ENCODE measurements at places on chromosomes 1 and 21.

GRCh38 chr1:218392780-218393179, 47.6 kb downstream of the TGFB2 start:
- peaks cover under 1% of the 10 kb centered on the region for H3K4me1 ChIP-seq
- peaks cover 12% of the 10 kb centered on the region for H3K27me3 ChIP-seq
- no peaks in the 10 kb centered on the region for H3K36me3 ChIP-seq

- H3K36me3 ChIP-seq, result peaks cover 4% of the 10 kb centered on the region
- peak within 1 kb of the TSS; percentile 94 for H3K27ac ChIP-seq
- H3K4me1 ChIP-seq, result peaks cover 30% of the 10 kb centered on the region
Observed at GRCh38 chr21:42218836-42219605, at the start of gene ABCG1. Gene ABCG1, plus strand, starts transcription at chr21:42219140. Its CDS starts 123 bp downstream, at chr21:42219263.

DNA sequence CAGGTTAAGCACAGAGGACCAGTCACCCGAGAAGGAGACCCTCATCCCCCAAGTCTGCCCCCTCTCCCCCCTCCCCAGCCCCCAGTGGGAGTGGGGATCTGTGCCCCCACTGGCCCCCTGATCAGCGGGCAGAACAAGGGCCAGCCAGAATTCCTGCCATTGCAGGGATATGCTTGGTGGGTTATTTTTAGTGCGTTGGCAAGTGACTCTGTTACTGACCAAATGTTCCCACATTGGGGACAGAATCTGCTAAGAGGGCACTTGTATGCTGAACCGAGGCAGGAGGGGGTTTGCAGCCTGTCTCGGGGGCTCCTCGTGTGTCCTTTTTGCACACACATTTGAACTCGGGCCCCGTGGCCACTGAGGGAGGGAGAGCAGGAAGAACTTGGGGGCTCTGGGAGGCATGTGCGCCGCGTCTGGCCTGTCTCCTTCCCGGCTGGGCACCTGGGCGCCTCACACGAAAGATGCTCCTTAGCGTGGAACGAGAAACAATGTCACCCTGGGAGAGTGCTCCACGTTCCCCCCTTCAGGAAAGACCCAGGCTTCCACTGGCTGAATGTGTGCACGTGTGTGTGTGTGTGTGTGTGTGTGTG, 66.4 kb upstream of the CASZ1 start:
- H3K27ac ChIP-seq, result no peak overlapping the region
- no peak for DNase-seq
- H3K4me3 ChIP-seq, result no peak overlapping the region

- peaks cover 5% of the 10 kb centered on the region for H3K4me1 ChIP-seq
- H3K36me3 ChIP-seq, result no peaks in the 10 kb centered on the region
- no peak overlapping the region for H3K4me3 ChIP-seq
- no peak for DNase-seq
- H3K27ac ChIP-seq, result no peak overlapping the region
- H3K27me3 ChIP-seq, result no peaks in the 10 kb centered on the region
Observed at GRCh38 chr1:36217670-36218069, 6.6 kb upstream of the THRAP3 start.

- peaks cover 23% of the 10 kb centered on the region for H3K4me1 ChIP-seq
- peaks cover 50% of the 10 kb centered on the region for H3K27me3 ChIP-seq
- DNase-seq, result no peak
- H3K27ac ChIP-seq, result no peak overlapping the region
- no peak overlapping the region for H3K4me3 ChIP-seq
- H3K36me3 ChIP-seq, result peaks cover 4% of the 10 kb centered on the region
Observed at GRCh38 chr1:154802982-154803920, 66.8 kb downstream of the KCNN3 start.

- peaks cover 8% of the 10 kb centered on the region for H3K27me3 ChIP-seq
- H3K36me3 ChIP-seq, result no peaks in the 10 kb centered on the region
- no peak overlapping the region for H3K27ac ChIP-seq
- no peak overlapping the region for H3K4me3 ChIP-seq
Observed at GRCh38 chr1:15046487-15047165, 106.9 kb upstream of the TMEM51 start.

DNA sequence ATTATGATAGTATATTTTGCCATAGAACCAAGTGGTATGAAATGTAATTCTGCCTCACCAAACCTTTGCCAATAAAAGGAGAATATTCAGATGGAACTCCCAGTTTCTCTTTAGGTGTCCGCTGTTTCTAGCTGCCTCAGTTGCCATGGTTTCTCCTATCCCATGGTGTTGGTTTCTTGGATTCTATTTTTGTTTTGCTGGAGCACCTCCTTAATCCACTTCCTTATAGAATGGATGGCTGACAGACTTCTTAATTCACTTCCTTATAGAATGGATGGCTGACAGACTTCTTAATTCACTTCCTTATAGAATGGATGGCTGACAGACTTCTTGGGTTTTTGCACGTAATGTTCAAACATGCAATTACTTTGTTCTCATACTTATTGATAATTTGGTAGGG, 43.7 kb downstream of the ADARB1 start:
- H3K27me3 ChIP-seq, result no peaks in the 10 kb centered on the region
- no peak for DNase-seq
- peaks cover 90% of the 10 kb centered on the region for H3K4me1 ChIP-seq
- H3K4me3 ChIP-seq, result no peak overlapping the region
- peaks cover 56% of the 10 kb centered on the region for H3K36me3 ChIP-seq

DNA sequence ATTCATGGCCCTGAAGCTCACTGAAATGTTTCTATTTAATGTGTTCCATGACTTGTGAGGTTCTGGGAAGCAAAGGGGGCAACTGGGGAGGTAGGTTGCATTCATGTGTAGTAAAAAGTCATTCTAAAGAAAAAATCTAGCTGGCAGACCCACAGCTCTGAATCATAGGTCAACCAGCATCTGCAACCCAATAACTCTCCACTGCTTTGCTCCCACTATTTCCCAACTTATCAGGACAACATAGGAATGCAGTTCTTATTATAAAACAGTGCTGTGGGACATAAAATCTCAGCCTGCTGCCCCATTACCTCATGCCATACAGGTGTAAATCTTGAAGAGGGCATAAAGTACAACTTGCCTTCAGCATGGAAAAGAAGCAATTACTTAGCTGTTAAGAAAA, 576.1 kb upstream of the PTBP2 start:
- DNase-seq, result no peak
- H3K27ac ChIP-seq, result no peak overlapping the region
- no peaks in the 10 kb centered on the region for H3K36me3 ChIP-seq
- no peak overlapping the region for H3K4me3 ChIP-seq

- no peaks in the 10 kb centered on the region for H3K27me3 ChIP-seq
- H3K4me3 ChIP-seq, result no peak overlapping the region
- H3K36me3 ChIP-seq, result no peaks in the 10 kb centered on the region
- H3K4me1 ChIP-seq, result peaks cover 9% of the 10 kb centered on the region
- DNase-seq, result no peak
Observed at GRCh38 chr1:169364948-169365347, 2.6 kb downstream of the NME7 start.

DNA sequence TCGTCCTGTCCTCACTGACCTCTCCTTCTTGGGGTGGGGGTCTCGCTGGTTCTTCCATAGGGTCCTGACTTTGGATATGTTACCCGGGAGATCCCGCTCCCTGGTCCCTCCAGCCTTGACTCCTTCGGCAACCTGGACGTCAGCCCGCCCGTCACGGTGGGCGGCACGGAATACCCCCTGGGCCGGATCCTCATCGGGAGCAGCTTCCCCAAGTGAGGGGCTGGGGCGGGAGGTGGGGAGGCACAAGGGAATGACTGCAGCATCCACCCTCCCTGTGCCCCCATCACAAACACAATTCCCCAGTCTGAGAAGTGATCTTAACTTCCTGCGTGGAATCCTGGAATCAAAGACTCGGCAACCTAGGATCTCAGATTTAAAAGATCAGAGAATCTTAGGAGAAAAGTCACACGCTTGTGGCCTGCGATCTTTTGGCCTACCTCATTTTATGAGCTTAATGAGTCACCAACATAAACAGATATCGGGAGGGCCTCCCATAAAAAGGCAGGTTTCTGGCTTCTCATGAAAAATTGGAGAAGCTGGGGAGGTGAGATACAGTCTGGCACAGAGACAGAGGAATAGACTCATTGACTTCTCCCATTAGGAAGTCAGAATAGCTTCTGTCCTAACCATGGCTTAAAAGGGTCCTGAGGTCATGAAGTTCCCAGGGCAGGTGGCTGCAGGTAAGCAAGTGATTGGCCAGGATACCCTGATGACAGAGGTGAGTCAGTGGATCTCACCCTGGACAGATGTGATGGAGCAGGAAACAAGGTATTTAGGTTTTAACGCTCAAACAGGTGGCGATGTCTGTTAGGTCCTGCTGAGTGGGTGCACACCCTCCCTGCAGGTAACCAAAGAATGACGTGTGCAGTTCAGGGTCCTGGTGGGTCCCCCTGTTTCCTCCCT, 15.9 kb upstream of the PADI3 start:
- no peaks in the 10 kb centered on the region for H3K27me3 ChIP-seq
- H3K4me3 ChIP-seq, result no peak overlapping the region
- no peak for DNase-seq
- H3K27ac ChIP-seq, result peak overlapping the region; percentile 25
- peaks cover 12% of the 10 kb centered on the region for H3K4me1 ChIP-seq

GRCh38 chr1:10986525-10986890, 25.9 kb upstream of the TARDBP start:
- H3K4me1 ChIP-seq, result peaks cover 40% of the 10 kb centered on the region
- peak overlapping the region; percentile 85 for H3K27ac ChIP-seq
- H3K36me3 ChIP-seq, result peaks cover 8% of the 10 kb centered on the region
- peak overlapping the region; percentile 9 for H3K4me3 ChIP-seq
- DNase-seq, result no peak

GRCh38 chr1:234478152-234478480, 863 bp downstream of the TARBP1 start:
- peaks cover 39% of the 10 kb centered on the region for H3K4me1 ChIP-seq
- peak overlapping the region; percentile 63 for H3K27ac ChIP-seq
- peak; percentile 66 for DNase-seq
- H3K27me3 ChIP-seq, result peaks cover 6% of the 10 kb centered on the region

GRCh38 chr1:109905491-109905890, 5.2 kb upstream of the CSF1 start:
- H3K4me1 ChIP-seq, result peaks cover 95% of the 10 kb centered on the region
- H3K27ac ChIP-seq, result peak overlapping the region; percentile 99
- DNase-seq, result no peak

DNA sequence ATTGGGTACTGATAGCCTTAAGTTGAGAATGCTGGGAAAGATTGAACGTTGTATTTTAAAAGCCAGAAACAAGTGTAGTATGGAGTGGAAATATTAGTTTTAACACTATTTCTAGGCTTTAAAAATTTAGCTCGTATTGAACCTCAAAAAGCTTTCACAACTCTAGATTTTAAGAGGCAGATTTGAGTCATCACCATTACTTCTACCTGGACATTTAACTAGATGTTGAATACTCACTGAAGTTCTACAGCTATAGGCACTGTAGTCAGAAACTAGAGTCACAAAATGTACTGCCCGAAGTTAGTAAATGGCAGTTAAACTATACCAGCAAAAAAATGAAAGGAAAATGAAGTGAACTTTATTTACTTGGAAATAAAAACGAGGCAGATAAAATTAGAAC, 96.5 kb downstream of the NEK7 start:
- H3K27me3 ChIP-seq, result no peaks in the 10 kb centered on the region
- H3K4me3 ChIP-seq, result peak overlapping the region; percentile 63
- peaks cover 56% of the 10 kb centered on the region for H3K4me1 ChIP-seq

- H3K27me3 ChIP-seq, result no peaks in the 10 kb centered on the region
- no peak overlapping the region for H3K4me3 ChIP-seq
- no peak overlapping the region for H3K27ac ChIP-seq
Observed at GRCh38 chr1:220189750-220190347, 82.4 kb downstream of the RAB3GAP2 start.

- no peak overlapping the region for H3K4me3 ChIP-seq
- no peak overlapping the region for H3K27ac ChIP-seq
- DNase-seq, result no peak
- H3K4me1 ChIP-seq, result peaks cover 14% of the 10 kb centered on the region
- no peaks in the 10 kb centered on the region for H3K36me3 ChIP-seq
Observed at GRCh38 chr1:41483001-41483850, 1.3 kb downstream of the EDN2 start.

GRCh38 chr1:200925831-200926230, 31.1 kb downstream of the INAVA start:
- H3K36me3 ChIP-seq, result no peaks in the 10 kb centered on the region
- no peak overlapping the region for H3K27ac ChIP-seq
- no peak overlapping the region for H3K4me3 ChIP-seq
- H3K4me1 ChIP-seq, result peaks cover 2% of the 10 kb centered on the region
- H3K27me3 ChIP-seq, result no peaks in the 10 kb centered on the region
- no peak for DNase-seq

- peaks cover 13% of the 10 kb centered on the region for H3K4me1 ChIP-seq
- H3K4me3 ChIP-seq, result peak within 1 kb of the TSS; percentile 85
- H3K27me3 ChIP-seq, result peaks cover 7% of the 10 kb centered on the region
- peak within 1 kb of the TSS; percentile 71 for H3K27ac ChIP-seq
- DNase-seq, result peak; percentile 17
- no peaks in the 10 kb centered on the region for H3K36me3 ChIP-seq
Observed at GRCh38 chr1:205504311-205505075, at the start of gene CDK18. Gene CDK18, plus strand, starts transcription at chr1:205504669. Its CDS starts 18,499 bp downstream, at chr1:205523168.

DNA sequence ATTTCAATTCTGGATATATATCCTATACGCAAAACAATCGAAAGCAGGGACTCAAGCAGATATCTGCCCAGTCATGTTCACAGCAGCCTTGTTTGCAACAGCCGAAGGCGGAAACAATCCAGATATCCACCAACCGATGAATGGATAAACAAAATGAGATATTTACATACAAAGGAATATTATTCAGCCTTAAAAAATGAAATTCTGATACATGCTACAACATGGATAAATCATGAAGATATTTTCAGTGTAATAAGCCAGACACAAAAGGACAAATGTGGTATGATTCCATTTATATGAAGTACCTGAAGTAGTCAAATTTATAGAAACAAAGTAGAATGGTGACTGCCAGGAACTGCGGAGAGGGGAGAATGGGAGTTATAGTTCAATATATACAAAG, 15.6 kb downstream of the GATAD2B start:
- no peak overlapping the region for H3K4me3 ChIP-seq
- DNase-seq, result no peak
- H3K4me1 ChIP-seq, result peaks cover 13% of the 10 kb centered on the region
- no peak overlapping the region for H3K27ac ChIP-seq
- no peaks in the 10 kb centered on the region for H3K27me3 ChIP-seq
- H3K36me3 ChIP-seq, result peaks cover 39% of the 10 kb centered on the region

DNA sequence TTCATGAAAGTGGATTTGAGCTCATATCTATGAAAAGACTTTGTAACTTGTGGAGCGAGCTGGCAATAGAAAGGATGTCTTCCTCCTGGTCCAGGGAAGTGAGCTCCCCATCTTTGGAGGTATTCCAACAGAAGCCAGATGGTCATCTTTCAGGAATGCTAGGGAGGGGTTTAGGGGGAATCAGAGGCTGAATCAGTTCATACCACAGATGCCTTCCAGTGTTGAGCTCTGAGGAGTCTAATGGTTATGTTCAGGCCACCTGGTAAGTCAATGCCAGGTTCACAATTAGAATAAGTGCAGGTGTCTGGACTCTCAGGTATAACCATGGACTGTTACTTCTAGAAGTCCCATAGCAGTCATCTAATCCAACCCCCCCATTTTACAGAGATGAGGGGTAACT, 119.1 kb downstream of the ACTL8 start:
- DNase-seq, result no peak
- no peak overlapping the region for H3K27ac ChIP-seq
- no peaks in the 10 kb centered on the region for H3K4me1 ChIP-seq
- H3K27me3 ChIP-seq, result no peaks in the 10 kb centered on the region

- DNase-seq, result no peak
- H3K36me3 ChIP-seq, result no peaks in the 10 kb centered on the region
- no peaks in the 10 kb centered on the region for H3K4me1 ChIP-seq
Observed at GRCh38 chr1:97006044-97006661, 284.6 kb downstream of the PTBP2 start.

- H3K27me3 ChIP-seq, result no peaks in the 10 kb centered on the region
- DNase-seq, result no peak
- no peak overlapping the region for H3K27ac ChIP-seq
- no peaks in the 10 kb centered on the region for H3K36me3 ChIP-seq
- no peaks in the 10 kb centered on the region for H3K4me1 ChIP-seq
- no peak overlapping the region for H3K4me3 ChIP-seq
Observed at GRCh38 chr1:100736324-100736723, 16.8 kb downstream of the VCAM1 start.

All from stimulated activated naive B cell treated with anti-CD40 and anti-IgM and Interleukin-4, amounts not matched to agents 10 μg/mL and 1 μg/mL and 100 μg/mL, for 72 hours (primary cell).